HS-5 (cell line): ENCODE measurements at places on chromosomes 2 and 18.

DNA sequence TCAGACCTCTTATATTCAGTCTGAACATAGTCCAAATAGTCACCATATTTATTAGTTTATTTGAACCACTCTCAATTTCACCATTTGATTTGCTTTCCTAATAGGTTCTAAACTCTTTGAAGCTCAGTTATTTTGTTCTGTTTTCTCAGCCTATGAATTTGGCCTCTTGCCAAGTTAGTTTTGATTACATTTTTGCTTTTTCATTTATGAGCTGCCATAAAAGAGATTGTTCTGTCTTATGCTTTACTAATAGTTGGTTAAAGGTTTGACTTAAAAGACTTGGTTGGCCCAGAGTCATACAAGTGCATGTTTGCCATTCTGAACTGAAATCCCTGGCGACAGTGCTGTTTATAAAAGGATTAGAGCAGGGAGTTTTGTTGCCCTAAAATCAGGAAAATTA, 85.9 kb upstream of the RANBP2 start:
- DNase-seq = no peak

- no peak for DNase-seq
Observed at GRCh38 chr2:123864416-123864815, 160.7 kb upstream of the CNTNAP5 start.

- no peak for DNase-seq
Observed at GRCh38 chr2:10285191-10285555, 17.5 kb upstream of the HPCAL1 start.

GRCh38 chr2:176171351-176172006, 14.4 kb downstream of the HOXD3 start:
- no peak for DNase-seq

GRCh38 chr2:58157754-58158153, 83.4 kb downstream of the FANCL start:
- no peak for DNase-seq

GRCh38 chr2:232368311-232368731, 10.2 kb upstream of the ALPP start:
- DNase-seq = peak; percentile 39

DNA sequence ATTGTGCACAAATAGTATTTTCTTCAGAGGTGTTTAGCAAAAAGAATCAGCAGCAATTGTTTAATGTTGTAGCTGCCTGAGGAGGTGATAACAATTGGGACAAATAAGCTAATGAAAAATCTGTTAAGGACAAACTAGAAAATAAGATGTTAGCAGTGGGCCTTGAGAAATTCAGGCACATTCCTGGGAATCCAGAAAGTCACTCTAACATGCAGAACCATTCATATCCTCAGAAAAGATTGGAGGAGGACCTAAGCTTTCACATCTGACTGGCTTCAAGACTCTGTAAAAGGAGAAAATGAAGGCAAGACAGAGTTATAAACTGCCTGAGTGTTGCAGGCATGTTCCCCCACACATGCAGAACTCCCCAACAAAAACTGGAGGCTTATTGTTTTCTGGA, 353.5 kb upstream of the RGPD4 start:
- no peak for DNase-seq

GRCh38 chr2:173537694-173538093, 183.0 kb downstream of the CDCA7 start:
- no peak for DNase-seq

DNA sequence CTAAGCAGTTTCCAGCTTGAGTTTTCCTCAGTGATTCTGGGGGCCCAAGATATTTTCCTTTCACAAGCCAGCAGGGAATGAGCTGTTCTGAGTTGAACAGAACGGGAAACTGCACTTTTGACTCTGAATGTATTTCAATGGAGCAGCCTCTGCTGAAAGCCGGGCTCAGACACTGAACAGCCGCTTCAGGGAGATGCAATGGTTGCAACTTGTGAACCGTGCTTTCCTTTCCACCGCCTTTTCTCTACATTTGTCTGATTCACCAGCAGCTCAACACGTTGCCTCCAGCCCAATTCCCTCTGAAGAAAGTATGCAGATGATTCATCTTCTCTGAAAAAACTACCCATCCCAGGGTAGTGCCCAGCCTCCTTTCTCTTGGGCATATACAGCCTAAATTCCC, 119.3 kb upstream of the PKDCC start:
- DNase-seq = peak; percentile 49

DNA sequence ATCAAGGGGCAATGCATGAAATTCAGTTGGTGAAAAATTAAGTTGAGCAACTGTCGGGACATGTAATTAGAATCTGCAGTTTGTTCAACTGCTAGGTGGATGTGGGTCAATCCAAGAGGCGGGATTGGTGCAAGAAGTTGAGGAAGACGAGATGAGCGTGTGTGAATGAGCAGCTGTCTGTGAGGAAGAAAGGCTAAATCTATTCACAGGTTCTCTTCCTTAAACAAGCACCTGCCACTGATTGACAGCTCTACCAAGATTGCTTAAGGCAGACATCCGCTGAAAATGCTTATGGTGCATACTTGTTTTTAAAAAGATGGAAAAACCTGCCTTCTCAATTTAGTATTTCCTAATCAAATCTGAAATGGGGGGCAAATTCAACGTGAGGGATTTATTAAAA, 323.4 kb upstream of the THUMPD2 start:
- DNase-seq = no peak

DNA sequence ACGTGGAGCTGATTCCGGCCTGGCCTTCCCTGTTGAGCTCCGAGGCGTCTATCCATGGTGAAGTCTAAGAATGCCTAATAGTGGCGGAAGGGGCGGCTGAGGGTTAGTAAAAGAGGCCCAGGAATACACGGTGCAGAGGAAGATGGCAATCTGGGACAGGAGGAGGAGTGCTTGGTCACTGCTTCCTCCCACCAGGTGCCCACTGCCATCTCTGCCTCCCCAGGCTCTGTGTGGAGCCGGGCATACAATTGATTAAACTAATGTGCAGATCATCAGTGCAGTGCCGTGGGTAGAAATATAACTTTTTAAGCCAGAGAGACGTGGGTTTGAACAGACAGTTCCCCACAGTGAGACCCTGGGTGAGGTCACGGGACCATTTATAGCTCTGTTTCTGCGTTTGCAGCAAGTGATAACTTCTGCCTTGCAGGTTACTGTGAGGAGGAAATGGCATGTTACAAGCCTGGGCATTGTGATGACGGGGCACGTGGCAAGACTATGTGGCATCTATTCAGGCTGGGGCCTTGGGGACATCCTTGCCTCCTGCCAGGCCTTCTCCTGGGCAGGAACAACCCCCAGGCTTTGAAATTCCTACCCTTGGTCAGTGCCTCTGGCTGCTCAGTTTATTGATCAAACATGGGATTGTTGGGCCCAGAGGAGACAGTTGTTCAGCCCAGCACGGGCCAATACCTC, 204.9 kb downstream of the ASB1 start:
- no peak for DNase-seq

GRCh38 chr2:179860255-179861026, 971 bp downstream of the ZNF385B start:
- no peak for DNase-seq

GRCh38 chr2:80548469-80548868, 243.9 kb upstream of the LRRTM1 start:
- DNase-seq = no peak

DNA sequence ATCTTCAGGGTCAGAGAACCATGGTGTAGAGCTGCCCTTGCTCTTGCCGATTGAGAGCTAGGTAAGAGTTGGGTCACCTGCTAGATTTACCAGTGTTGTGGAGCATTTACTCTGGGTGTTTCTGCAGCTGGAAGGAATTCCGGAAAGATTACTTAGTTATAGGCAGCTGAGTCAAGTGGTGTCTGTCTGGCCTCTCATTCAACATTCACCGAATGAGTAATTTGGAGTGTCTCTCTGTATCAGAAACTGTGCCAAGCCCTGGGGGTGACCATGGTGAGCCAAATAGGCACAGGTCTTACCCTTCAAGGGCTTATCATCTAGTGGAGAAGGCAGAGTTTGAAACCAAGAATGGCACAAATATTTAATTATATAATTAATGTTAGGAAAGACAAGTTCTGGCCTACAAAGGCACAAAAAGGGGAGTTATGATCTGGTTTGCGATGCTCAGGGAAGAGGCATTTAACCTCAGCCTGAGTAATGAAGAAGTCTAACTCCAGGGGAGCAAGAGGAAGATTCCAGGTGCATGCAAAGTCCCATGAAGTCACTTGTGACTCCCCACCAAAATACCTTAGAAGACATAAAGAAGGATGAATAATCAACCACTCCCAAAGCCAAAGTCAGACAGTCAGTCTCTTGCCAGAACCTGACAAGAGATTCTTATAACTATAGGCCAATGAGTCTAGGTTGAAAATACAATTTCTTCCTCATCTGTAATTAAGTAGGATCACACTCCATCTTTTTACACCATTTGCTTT, 12.5 kb downstream of the SETBP1 start:
- no peak for DNase-seq

DNA sequence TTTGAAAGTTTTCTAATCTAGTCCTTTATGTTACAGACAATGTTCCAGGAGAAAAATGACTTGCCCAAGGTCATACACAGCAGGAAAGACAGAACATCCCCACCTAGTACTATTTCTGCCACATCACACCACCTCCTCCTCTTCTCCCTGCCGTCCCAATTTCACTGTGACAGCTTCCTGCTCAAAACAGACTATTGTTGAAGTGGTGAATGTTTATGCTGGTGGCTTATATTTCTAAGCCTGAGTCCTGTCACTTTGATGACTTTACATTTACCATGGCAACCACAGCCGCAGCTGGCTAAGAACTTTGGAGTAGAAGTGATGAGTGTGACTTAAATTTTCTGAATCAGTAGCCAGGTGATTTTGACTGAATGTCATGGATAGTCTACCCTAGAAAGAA, 10.0 kb downstream of the GALNT5 start:
- no peak for DNase-seq

DNA sequence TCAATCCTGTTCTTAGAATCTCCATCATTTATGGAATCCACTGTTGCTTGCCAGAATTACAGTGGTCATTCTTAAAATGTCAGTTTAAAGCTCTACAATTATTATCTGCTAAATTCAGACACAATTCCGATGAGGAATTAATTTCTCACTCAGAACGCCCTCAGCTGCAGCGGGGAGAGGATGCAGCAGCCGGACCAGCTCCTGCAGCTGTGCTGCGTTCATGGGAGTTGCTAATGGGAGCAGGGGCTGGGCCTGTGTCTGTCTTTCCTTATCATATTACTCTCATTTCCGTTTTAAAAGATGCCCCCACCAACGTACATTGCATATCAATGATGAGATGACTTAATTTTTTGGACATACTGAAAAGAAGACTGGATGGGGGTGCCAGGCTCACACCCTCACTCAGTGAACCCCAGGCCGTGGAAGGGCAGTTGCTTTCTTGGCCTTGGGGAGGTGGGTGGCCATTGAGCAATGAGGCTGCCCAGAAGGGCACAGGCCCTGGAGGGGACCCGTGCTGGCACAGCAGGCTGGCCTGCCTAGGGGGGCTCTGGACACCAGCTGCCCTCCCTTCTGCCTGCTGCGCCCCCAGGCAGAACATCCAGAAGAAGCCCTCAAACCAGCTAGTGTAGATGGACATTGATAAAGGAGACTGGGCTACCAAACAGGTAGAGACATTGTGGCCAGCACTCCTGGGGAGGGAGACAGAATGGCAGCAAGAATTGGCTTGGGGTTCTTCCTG, 503.6 kb upstream of the MYT1L start:
- DNase-seq = no peak

DNA sequence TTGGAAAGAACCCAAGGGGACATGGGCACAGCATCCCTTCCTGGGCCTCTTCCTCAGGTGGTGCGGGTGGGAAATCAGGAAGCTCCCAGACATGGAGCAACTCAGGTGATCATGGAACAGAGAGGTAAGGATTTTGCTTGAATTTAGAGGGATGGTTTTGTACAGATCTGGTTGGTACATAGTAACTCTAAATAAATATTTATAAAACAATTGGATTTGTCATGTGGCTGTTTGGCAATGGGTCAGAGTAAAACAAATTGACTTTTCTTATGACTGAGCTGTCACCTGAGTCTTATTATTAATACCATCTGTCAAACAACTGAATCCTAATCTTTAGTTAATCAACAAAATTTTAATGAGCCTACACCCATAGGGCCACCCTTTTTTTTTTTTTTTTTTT, 19.4 kb upstream of the TMEM178A start:
- DNase-seq = no peak

DNA sequence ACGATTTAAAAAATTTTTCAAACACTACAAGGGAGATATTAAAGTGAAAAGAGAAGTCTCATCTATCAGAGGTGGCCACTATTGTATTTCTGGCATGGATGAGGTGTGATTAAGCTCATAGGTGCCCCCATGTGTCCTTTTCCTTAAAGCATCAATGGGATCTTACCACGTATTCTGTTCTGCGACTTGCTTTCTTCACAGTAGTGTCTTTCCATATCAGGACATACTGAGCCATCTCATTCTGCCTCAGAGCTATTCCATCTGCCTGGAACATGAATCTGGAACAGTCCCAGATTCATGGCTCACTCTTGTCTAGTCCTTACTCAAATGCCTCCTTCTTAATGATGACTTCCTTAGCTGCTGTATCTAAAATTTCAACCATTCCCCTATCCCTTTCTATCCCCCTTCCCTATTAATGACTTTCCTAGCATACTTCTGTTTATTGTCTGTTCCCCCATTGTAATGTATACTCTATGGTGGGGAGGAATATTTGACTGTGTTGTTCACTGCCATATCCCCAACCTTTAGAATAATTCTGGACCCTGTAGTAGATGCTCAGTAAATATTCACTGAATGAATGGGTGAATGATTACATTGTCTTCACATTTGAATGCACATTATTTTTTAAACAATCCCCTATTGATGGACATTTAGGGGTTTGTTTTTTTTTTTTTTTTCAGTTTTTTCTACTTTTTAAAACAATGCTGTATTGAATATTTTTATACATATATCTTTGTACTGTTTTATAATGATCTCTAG, 11.1 kb downstream of the STAMBP start:
- no peak for DNase-seq

DNA sequence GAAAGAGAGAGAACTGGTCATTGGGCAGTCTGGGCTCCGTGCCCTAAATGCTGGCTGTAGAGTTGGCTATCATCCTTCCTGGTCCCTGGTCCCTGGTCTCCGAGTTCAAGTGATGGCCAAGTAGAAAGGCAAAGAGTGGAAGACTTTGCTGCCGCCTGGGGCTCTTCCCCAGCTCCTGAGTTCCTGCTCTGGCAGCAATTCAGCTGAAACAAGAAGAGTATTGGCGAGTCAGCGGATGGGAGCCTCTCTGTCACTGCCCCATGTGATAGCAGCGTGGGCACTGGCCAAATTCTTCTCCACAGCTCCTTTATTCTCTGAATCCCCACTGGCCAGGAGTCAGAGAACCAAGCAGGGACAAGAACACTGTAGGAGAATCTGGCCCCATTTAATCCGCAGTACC, 351.0 kb upstream of the POU3F3 start:
- DNase-seq = no peak

DNA sequence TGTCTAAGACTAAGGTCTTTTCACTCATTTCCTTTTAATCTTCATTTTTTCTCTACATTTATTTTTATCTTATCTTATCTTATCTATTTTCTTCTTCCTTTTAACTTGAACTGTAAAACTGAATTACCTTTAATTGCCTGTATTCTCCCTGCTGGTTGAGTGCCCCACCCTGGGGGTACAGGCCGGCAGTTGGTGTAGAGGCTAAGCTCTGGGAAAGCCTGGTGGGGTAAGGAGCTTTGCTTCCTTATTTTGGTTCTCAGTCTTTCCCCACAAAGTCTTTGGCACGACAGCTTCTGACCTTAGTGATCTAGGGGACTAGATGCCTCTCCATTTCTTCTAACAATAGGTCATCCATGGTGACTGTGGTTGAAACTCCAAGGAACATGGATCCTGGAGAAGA, 26.8 kb upstream of the HAAO start:
- DNase-seq = no peak
